ENCODE measurements at places on chromosomes 1 and 21.

GRCh38 chr1:230320804-230321203, 105.3 kb downstream of the PGBD5 start:
- no peak for DNase-seq

DNA sequence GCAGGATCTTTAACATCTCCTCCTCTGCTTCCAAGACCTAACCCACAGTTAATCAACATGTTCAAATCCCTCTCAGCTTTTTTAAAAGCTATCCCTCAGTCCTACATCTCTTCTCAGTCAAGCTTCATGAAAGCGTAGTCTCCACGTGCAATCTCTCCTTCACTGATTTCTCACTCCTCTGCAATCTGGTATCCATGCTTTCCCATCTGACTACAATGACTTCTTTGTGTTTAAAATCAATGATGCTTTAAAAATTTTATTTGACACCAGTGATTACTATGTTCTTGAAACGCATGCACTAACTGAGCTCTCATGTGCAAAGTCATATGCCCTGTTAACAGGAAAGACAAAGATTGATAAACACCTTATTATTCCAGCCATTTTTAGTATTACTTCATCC, 67.5 kb upstream of the BEND5 start:
- DNase-seq: no peak

GRCh38 chr1:115175596-115175995, 86.3 kb upstream of the TSPAN2 start:
- no peak for DNase-seq

DNA sequence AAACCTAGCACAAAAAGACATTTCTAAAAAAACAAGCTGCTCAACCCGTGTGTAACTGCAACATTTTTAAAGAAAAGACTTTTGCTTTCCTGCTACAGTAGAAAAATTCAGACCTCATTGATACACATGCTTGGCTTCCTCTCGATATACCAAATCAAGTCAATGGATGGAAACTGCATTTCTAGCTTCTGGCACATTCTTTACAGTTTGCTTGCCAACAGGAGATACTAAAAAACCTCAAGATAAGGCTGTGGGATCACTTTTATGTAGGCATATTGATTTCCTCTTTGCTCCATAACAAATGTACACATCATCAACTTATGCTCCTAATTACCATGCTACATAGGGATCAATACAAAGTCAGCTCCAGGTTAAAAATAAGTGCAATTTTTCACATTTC, 178.4 kb downstream of the SIPA1L2 start:
- DNase-seq: no peak

- DNase-seq: peak; percentile 12
These were observed 15.8 kb upstream of the TRIM63 start for GRCh38 chr1:26083208-26083607.

GRCh38 chr1:228006034-228006785, 588 bp upstream of the WNT3A start:
- no peak for DNase-seq

- DNase-seq: no peak
These were observed 28.7 kb downstream of the FMO2 start for GRCh38 chr1:171213559-171214454.

DNA sequence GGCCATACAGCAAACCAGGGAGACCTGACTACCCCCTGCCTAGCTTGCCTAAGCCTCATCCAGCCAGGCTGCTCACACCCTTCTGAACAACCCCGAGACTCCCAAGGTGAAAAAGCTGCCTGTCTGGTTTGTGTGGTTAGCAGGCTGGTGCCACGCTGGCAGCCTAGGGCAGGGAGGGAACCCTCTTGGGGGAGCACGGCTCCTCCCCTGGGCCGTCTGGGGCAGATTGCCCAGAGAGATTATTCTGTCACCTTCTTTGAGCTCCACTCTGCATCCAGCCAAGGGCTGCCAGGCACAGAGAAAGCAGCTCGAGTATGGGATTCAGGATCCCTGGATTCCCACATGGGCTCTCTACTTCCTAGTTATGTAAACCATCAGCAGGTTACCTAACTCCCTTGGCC, 27.5 kb upstream of the TCEA3 start:
- no peak for DNase-seq

DNA sequence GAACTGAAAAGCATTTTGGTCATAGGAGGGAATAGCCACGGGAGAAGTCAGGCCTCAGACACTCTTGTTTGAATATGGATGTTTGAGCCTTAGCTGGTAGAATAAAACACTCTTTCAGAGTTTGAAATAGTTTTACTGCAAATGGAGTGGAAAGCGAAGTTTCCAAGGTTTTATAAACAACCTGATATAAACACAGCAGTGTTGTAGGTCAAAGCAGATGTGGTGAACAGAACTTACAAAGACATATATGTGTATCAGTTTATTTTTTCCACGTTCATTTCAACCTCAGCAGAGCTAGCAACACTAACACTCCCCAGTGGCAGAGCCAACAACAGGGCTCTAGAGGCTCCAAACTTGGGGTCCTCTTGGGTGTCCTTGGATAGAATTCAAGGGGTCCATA, 89.9 kb downstream of the WLS start:
- no peak for DNase-seq

GRCh38 chr1:155884031-155884960, 24.9 kb downstream of the SYT11 start:
- no peak for DNase-seq

DNA sequence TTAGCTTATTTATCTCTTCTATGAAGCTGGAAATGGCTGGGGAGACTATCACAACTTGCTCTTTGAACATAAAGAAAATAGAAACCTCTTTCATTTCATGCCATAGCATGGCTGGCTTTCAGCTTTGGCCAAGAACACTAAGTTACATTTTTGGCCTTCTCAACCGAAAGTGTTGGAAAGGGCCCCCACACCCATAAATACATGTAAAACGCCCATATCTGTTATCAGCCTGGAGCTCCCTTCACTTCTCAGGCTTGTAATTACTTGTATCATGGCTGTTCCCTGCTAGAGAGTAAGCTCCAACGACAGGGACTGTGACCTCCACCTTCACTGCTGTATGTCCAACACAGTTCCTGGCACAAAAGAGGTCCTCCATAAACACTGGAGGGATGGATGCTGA, 12.7 kb upstream of the EIF4G3 start:
- DNase-seq: no peak

- DNase-seq: peak; percentile 30
These were observed 391.0 kb downstream of the PTPRC start for GRCh38 chr1:199029855-199030254.

DNA sequence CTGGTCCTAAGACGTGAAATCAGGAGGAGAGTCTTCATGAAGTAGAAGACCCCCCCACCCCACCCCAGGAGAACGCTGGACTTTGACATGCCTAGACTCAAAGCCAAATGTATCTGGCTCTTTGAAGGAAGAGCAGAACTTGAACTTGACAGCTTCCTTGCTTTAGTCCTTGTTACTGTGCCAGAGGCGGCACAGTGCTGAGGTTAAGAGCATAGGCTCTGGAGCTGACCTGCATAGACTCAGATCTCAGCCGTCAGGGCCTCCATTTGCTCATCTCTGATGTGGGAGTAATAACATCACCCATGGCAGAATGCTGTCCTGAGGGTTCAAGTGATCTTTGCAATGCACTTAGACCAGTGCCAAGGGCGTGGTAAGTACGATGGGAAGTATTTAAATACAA, 39.0 kb downstream of the COL6A1 start:
- no peak for DNase-seq

GRCh38 chr21:34722684-34723300, 54.0 kb downstream of the CLIC6 start:
- no peak for DNase-seq

GRCh38 chr21:45131537-45131999, 57.2 kb downstream of the ADARB1 start:
- DNase-seq: no peak

- DNase-seq: no peak
These were observed 30.2 kb downstream of the PLA2G4A start for GRCh38 chr1:186858923-186859322.

DNA sequence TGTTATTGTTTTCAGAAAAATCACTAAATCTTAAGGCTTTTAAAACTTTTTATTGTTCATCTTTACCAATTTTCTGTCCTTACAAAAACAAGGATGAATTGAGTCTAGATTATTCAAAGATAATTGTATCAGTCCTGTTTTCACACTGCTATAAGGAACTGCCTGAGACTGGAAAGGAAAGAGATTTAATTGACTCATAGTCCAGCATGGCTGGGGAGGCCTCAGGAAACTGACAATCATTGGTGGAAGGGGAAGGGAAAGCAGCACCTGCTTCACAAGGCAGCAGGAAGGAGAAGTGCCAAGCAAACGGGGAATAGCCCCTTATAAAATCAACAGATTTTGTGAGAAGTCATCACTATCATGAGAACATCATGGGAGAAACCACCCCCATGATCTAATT, 455.6 kb upstream of the ZP4 start:
- no peak for DNase-seq

- DNase-seq: no peak
These were observed 461.5 kb upstream of the PROX1 start for GRCh38 chr1:213526306-213526705.

DNA sequence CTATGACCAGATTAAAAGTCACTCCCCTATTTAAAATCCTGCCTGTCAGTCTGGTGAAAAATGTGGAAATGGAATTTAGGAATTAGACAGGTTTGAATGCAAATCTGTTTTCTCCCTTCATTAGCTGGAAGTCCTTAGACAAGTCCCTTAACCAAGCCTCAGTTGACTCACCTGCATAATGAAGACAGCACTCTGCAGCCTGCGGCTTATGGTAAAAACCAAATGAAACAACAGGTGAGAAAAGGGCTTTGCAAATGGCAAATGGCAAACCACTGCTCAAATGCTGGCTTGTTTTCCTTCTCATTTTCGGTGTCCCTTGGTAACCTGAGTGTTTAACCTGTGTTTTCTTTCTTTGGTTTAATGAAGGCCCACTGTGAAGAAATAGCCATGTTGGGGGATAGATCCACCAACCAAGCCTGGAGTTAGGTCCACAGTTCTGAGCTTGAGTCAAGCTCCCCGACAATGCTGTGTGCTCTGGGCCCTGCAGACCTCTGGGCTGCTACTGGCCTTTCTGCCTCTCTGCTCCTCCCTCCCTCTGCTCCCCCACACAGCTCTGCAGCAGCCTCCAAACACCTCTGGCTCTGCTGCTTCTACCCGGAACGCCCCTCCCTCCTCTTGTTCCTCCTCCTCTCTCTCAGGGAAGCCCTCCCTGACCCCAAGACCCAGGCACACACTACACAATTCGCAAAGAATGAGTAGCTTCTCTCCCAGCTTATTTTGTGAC, 641.8 kb downstream of the MATN1 start:
- no peak for DNase-seq

DNA sequence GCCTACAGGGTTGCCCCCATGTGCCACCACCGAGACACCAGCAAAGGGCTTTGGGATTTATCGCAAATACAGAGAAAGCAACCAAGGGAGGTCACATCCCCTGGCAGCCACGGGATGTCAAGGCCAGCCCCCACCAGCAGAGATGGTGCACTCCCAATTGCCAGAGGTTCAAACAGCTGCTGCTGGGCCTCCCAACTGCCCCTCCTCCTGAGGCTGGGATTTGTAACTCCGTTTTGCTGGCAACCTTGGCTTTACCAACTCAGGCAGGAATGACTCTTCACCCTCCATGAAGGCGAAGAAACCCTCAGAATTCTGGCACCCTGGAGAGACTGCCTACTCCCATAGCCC, 11.6 kb downstream of the TMEM53 start:
- DNase-seq: no peak

GRCh38 chr1:40610156-40610555, 55.3 kb downstream of the RIMS3 start:
- DNase-seq: no peak

GRCh38 chr1:76086597-76086996, 12.1 kb downstream of the ST6GALNAC3 start:
- DNase-seq: no peak

- DNase-seq: no peak
These were observed 61.0 kb downstream of the IER5 start for GRCh38 chr1:181149326-181150125.

GRCh38 chr1:228453022-228453560, 34.1 kb upstream of the RNF187 start:
- no peak for DNase-seq

GRCh38 chr1:117686907-117687306, 81.1 kb downstream of the TENT5C start:
- peak; percentile 64 for DNase-seq

GRCh38 chr21:43805275-43805800, 16.0 kb downstream of the RRP1 start:
- DNase-seq: no peak

DNA sequence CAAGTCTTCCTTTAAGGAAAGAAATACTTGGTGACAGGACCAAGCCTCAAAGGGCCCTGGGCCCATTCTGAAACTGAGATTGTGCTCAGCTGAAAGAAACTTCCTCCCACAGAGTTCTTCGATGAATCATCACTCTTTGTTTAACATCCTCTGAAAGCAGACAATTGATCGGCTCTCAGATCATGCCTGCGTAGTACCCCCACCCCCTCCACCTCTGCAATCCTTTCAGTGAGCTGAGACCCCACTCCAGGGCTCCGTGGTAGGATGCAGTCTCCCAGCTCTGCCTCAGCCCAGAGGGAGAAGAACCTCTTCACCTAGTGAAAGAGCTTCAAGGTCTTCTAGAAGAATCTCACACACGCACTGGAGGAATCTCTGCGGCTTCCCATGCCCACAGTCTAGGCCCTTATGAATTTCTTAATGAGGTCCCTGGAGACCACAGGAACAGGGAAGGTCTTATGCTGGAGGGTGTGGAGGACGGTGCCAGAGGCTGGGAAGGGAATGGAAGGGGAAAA, 104.9 kb upstream of the SOD1 start:
- DNase-seq: peak; percentile 21

- DNase-seq: no peak
These were observed 183.3 kb downstream of the IGSF21 start for GRCh38 chr1:18290740-18291412.

DNA sequence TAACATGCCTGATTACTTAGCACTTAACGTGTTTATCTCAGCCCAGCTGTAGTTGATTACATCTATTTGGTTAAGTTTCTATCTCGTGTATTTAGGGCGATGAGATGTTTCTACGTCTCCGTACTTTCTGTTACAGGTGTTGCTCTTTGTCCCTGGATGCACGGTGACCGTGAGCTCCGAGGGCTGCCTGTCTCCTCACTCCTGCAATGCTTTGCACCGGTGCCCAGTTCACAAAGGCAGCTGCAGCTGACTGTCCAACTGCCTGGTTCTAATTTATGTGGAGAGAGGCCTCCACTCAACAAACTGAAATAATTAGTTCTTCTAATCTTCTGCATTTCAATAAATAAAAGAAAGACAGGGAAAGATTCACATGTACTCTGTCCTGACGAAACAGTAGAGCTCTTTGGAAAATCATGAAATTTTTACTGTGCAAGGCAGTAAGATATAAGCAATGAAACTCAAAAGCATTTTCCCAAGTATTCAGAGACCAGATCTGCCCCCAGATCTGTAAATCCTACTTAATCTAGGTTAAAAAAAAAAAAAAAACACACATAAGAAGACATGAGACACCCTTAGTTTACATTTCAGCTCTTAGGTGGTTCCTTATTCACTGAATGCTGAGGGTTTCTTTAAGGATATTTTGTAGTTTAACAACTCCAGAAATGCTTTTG, 108.2 kb downstream of the TGFBR3 start:
- no peak for DNase-seq

DNA sequence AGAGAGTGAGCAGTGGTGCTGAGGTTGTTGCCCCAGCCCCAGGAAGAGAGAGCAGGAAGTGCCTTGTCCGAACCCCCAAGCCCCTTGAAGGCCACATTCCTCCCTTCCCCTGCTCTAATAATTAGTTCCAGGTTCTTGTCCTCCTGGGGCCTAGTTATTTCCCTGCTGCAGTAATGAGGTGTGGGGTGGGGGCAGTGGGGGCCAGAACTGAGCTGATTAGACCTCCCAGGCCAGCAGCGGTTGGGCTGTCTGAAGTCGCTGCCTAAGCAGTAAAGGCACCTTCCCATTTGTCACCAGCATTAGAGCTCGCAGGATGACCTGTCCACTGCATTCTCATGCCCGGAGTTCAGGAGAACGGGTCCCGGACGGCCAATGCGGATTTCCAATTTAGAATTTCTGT, 186.5 kb upstream of the CSF3R start:
- no peak for DNase-seq

All from fibroblast of mammary gland (primary cell).